ENCODE measurements at places on chromosomes 4 and X. TPM values are rescaled to one million over a fixed set of nuclear protein-coding genes. Genes with fewer than 3 reads are reported as not detected.

Gene SORCS2
- 12.9 TPM for total RNA-seq

GRCh38 chr4:133157460-133158160, 8.5 kb downstream of the PCDH10 start:
- DNase-seq = no peak

GRCh38 chrX:30141966-30142365, 73.4 kb upstream of the MAGEB2 start:
- DNase-seq = peak; percentile 71

DNA sequence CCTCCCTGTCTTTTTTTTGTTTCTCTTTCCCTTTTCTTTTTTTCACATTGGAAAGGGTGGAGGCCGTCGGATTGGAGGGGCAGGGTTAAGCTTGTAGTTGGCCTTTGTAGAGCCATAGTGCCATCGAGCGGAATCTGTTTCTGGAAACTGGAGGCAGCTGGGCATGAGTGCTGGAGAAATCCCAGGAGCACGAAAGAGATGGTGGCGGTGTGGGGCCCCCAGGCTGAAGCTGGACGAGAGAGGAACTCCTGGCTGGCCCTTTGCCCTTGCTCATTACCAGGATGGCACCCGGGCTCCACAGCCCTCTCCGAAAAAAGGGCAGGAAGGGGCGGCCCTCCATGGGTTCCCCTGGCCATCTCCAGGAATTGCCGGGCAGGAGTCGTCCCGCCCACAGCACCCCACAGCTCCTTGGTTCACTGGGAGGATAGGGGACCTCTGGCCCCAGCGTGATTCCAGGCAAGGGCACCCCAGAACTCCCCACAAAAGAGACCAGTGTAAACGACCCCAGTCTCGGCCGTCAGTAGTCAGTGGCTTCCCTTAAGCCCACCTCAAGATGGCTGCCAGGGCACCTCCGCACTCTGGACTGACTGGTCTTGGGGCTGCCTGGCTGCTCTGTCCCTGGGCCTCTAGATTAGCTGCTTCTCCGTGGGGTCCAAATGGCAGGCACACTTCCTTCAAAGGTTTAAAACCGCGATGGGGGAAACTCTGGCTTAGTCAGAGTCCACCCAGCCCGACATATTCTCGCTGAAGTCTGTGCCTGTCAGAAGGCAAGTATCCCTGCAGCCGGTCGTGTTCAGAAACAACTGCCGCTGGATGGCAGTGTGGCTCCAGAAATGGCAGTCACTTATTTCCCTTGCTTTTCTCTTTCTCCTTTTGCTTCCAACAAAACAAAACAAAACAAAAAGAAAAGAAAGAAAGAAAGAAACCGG, 74.1 kb downstream of the NBDY start:
- DNase-seq = peak; percentile 87

DNA sequence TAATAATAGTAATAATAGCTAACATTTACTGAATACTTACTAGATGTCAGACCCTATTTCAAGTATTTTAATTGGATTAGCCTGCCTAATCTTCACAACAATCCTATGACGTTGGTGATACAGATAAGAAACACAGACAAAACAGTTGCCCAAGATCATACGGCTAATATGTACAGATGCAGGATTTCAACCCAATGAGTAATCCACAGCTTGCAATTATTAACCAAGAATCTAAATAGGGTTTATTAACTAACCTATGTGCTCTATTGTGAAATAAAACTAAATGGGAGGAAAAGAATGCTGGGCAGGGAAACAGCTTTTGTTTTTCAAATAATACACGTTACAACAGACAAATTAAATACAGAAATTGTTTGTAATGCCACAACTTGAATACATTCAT, 23.4 kb downstream of the FBXO8 start:
- DNase-seq = no peak

- no peak for DNase-seq
These were observed 313.2 kb downstream of the PTTG2 start for GRCh38 chr4:38273407-38273806.

DNA sequence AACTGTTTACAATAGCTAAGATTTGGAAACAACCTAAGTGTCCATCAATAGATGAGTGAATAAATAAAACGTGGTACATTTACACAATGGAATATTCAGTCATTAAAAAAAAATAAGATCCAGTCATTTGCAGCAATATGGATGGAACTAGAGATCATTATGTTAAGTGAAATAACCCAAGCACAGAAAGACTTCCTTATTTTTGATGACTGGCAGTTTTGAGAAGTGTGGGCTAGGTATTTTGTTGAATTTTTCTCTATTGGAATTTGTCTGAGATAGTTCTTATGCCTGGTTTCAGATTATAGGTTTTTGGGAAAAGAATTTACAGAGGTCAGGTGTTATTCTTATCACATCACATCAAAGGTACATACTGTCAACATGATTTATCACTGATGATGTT, 293.8 kb upstream of the ARSJ start:
- DNase-seq = no peak

- no peak for DNase-seq
These were observed 186.2 kb upstream of the TBL1X start for GRCh38 chrX:9278475-9279233.

Gene BGN
- 0.37 TPM for total RNA-seq

GRCh38 chr4:99617374-99617773, 40.3 kb downstream of the C4orf54 start:
- DNase-seq = no peak

Gene PABPC4L
- total RNA-seq = 1.6 TPM

Gene MAGEA3
- not detected for total RNA-seq

Gene CWH43
- not detected for total RNA-seq

GRCh38 chrX:95539041-95539440, 1145.6 kb upstream of the DIAPH2 start:
- DNase-seq = peak; percentile 52

Gene USO1
- total RNA-seq = 80.4 TPM

Gene GRIA3
- total RNA-seq = 7.7 TPM

GRCh38 chrX:133868682-133869081, 116.7 kb downstream of the GPC3 start:
- DNase-seq = no peak

DNA sequence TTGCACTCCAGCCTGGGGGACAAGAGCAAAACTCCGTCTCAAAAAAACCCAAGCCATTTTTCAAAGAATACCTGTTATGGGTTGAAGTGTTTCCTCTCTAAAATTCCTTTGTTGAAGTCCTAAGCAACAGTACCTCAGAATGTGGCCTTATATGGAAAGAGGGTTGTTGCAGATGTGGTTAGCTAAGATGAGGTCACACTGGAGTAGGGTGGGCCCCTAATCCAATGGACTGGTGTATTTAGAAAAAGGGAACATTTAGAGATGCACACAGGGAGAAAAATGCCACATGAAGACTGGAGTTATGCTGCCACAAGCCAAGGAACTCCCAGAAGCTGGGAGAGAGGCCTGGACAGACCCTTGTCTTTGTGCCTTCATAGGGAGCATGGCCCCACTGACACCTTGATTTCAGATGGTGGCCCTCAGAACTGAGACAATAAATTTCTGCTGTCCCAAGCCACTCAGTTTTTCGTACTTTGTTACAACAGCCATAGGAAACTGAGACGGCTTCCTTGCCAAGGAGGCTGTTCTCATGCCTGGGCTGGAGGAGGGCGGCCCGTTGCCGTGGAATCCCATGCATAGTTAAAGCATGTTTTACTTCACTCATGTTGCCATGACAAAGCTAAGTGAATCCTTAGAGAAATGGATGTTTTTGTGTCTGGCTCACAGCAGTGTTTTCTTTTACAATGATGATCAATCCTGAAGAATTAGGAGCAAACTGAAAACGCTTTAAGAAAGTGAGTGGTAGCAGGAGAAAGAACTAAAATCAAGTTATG, 16.5 kb downstream of the TRAPPC2 start:
- DNase-seq = no peak

GRCh38 chr4:99868126-99868596, 26.1 kb downstream of the LAMTOR3 start:
- peak; percentile 26 for DNase-seq

DNA sequence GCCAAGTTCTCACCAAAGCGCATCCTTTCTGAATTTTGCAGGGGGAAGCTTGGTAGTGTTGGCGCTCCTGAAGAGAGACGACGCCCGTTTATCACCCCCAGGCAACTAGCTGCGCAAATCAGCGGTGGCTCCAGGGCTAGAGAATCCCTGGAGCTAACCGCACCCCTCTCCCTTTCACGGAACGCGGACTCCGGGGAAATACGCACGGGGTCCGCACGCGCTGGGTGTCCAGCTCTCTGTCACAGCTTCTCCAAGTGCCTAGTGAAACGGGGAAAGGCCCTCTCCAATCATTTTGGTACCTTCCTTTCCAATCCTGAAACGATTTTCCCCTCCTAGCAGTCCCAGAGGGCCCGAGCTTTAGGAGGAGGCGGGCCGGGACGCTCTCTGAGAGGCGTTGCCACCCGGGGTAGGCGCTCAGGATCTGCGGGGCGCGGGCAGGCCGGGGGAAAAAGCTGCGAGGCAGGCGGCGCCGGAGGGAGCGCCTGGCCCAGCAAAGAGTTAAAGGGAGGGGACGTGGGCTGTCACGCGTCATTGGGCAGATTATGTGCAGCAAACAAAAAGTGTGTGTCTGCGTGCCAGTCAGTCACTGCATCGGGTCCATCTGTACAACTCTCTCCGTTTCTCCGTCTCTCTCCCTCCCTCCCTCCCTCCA, at the start of gene PRDM8:
Gene PRDM8, plus strand, starts transcription at position 582 of the 652 bp plus-strand sequence. CDS start 2,578 bp downstream, outside the sequence.
- DNase-seq = peak; percentile 78

- no peak for DNase-seq
These were observed 71.3 kb downstream of the HTRA3 start for GRCh38 chr4:8340781-8341241.

- DNase-seq = no peak
These were observed 82.0 kb downstream of the RASGEF1B start for GRCh38 chr4:81389720-81390119.

DNA sequence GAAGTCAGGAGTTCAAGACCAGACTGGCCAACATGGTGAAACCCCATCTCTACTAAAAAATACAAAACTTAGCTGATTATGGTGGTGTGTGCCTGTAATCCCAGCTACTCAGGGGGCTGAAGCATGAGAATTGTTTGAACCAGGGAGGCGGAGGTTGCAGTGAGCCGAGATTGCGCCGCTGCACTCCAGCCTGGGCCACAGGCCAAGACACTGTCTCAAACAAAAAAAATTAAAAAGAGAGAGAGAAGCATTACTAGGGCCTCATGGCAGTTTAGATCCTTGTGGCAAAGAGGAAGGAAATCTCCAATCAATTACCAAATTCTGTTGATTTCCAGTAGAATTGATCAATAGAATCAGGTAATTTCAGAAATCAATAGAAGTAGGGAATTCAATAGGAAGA, 16.8 kb upstream of the SLC34A2 start:
- no peak for DNase-seq

- no peak for DNase-seq
These were observed 130.0 kb downstream of the HMX1 start for GRCh38 chr4:8741513-8742226.

Gene KCNE5
- 1.3 TPM for total RNA-seq

- peak; percentile 14 for DNase-seq
These were observed 16.4 kb downstream of the FGF2 start for GRCh38 chr4:122842984-122843531.

GRCh38 chr4:142373610-142374009, 472.5 kb downstream of the INPP4B start:
- DNase-seq = no peak

DNA sequence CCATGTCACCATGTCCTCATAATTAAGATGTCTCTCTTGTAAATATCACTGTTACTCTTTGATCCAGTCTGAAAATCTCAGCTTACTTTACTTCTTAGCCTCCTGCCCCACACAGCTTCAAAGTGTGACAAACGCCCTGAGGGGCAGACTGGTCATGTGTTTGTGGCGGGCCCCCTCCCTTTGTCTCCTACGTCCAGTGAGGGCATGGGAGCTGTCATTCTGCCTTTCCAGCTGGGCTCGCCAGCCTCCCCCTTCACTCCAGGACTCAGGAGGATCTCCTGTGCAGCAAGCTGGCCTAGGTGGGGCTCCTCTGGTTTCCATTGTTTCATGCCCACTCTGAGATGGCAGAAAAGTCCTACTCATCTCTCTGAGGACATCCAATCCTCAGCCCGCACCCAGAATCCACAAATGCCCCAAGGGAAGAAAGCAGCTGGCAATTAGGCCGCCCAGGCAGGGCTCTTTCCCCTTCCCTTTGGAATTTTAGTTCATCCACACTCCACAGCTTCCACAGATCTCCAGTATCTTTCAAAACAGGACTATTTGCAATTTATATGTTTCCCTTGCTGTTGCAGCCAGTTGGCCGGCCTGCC, 86.4 kb upstream of the C4orf50 start:
- DNase-seq = no peak

GRCh38 chr4:77599378-77599777, 6.2 kb upstream of the CXCL13 start:
- peak; percentile 34 for DNase-seq

- DNase-seq = no peak
These were observed 1.3 kb upstream of the MRFAP1L1 start for GRCh38 chr4:6710996-6711395.

- no peak for DNase-seq
These were observed 10.6 kb downstream of the TMEM156 start for GRCh38 chr4:39021631-39022030.

DNA sequence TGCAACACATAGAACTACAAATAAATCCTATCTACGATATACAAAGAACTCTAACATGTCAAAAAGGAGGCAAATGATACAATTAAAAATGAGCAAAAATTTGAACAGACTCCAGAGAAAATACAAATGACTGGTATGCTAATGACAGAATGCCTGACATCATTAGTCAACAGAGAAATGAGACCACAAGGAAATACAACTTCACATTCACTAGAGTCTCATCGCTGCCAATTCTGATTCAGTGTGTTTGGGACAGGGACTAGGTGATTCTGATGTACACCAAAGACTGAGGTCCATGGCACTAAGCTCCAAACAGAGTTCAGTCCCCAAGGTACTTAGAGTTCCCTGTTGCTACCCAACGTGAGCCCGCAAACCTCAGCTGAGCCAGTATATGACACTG, 23.4 kb downstream of the SLC2A9 start:
- DNase-seq = no peak

Gene SASH3
- total RNA-seq = not detected

GRCh38 chr4:7444731-7445130, 10.0 kb upstream of the PSAPL1 start:
- no peak for DNase-seq

- DNase-seq = no peak
These were observed 226.3 kb upstream of the LDB2 start for GRCh38 chr4:17124767-17125166.

Gene XG
- total RNA-seq = not detected

DNA sequence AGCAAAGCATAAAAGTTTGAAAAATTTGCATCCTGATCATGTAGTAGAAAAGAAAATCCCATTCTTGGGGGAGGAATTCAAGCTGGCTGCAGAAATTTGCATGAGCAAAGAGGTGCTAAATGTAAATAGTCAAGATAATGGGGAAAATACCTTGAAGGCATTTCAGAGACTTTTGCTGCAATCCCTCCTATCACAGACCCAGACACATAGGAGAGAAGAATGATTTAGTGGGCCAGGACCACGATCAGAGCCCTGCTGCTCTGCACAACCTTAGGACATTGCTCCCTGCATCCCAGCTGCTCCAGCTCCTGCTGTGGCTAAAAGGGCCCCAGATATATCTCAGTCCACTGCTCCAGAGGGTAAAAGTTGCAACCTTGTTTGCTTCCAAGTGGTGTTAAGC, 1439.7 kb upstream of the AGA start:
- DNase-seq = no peak

All from neural progenitor cell (in vitro differentiated cells).